ENCODE measurements at places on chromosomes 4 and X.

- peak; percentile 57 for DNase-seq
These were observed 18.9 kb downstream of the RPS4X start for GRCh38 chrX:72258174-72258573.

DNA sequence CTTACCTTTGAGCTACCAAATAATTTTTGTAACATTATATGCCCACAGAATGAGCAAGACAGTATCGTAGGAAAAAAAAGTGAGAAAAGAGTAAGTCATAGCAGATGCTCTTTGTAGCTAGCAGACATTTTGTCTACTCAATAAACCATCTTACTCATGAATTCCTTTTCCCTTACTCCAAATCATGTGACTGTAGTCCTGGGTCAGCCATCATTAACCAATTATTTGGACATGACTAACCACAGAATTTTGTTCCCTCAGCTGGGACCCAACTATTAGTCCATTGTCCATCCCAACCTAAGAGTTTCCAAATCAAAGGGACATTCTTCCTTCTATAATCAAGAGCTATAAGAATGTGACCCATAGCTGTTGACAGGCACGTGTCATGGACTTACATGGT lies 11.4 kb downstream of the UBE2D3 start:
- DNase-seq: peak; percentile 55

GRCh38 chr4:169758401-169758962 lies 738 bp upstream of the HPF1 start:
- no peak for DNase-seq

GRCh38 chrX:17537723-17538243 lies 162.8 kb downstream of the NHS start:
- no peak for DNase-seq

DNA sequence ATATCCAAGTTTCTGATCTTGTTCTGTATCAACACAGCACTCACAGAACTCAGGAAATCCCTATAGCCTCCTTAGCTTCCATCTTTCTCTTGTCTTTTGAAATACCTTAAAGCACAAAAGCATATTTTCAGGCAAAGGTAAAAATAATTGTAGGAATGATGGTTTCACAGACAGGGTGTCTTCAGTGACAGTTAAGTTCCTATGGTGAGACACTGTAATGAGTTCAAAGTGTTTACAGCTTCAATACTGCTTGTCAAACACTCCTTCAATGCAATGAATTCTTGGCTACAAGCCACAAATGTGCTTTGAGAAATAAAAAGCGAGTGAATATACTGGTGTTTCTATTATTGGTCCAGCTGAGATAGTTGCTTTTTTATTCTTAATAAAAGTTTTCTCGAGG lies 466.0 kb downstream of the DMD start:
- DNase-seq: no peak

All from SJSA1 (cell line).